Fibroblast of skin of left biceps (primary cell): ENCODE measurements at places on chromosomes 6 and 20.

DNA sequence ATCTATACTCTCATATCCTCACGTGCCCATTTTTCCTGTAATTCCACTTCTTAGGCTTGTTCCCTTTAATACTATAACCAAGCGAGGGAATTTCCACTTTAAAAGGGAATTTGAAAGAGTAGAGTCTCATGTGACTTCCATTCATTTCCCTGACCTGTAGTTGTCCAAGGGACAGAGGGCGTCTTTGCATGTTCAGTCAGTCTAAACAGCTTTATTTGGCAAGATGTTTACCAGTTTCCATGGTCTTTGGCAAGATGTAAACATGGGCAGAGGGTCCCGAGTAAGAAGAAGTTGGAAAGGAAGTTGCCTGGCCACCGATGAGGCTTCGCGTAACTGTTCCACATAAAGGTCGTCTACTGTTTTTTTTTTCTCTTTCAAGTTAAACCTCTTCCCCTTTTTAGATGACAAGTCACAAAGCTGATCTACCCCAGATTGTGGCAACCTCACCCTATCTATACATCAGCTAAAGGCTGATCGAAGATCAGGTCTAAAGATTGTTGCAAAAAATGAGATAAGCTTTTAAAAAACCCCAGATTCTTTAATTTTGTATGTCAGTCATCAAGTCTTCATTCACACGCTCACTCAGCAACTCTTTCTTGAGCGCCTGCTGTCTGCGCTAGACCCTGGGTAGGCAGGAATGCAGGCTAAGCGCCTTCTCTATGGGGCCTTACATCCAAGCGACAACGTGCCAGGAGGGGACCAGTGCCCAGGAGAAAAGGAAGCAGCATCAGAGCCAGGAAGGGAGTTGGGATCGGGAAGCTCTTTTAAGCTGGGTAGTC, 31.7 kb upstream of the CCR6 start:
- no peak for DNase-seq

GRCh38 chr6:41573276-41573675, 27.1 kb downstream of the FOXP4 start:
- DNase-seq: no peak

DNA sequence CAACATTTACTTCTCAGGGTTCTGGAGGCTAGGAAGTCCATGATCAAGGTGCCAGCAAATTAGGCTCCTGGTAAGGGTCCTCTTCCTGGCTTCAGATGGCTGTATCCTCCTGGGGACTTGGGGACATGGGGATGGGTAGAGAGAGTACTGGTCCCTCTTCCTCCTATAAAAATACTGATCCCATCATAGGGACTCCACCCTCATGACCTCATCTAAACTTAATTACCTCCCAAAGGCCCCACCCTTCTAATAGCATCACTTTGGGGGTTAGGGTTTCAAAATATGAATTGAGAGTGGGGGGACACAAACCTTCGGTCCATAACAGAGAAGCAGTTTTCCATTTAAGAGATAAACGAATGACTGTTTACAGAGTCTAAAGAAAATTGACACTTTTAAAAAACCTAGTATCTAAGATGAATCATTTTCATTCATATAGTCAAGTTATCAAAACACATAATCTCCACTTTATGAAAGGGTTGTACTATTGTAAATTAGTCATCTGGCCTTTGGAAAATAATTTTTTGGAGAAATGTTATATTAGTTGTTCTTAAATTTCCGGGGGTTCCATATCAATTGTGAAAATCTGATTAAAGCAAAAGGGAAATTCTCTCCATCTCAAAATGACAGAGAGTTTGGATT, 33.5 kb downstream of the ELOVL5 start:
- no peak for DNase-seq

DNA sequence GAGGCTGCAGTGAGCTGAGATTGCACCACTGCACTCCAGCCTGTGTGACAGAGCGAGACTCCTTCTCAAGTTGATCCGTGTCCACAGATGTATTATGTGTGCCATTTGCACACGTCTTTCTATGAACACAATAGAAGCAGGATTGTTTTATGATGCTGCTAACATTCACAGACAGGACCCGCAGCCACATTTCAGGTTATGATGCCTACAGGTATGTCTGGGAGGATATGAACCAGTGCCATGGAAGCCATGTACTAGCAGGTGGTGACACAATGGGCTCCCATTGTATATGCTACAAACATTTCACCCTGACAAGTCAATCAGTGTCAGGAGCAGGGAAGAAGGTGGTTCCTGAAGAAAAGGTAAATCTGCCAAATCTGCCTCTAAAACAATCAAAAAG, 4.3 kb downstream of the TRAM2 start:
- no peak for DNase-seq

- no peak for DNase-seq
Observed at GRCh38 chr6:146598772-146599405, at the start of gene ADGB. ADGB (plus strand) TSS chr6:146598972; CDS start chr6:146599041, 69 bp downstream.
